ENCODE measurements at places on chromosomes 11 and 22.
A peak's percentile ranks its signal among the peaks of the same experiment; 100 is the strongest.

- DNase-seq = no peak
These were observed 8.5 kb downstream of the CRYBB1 start for GRCh38 chr22:26609287-26609686.

GRCh38 chr11:17684550-17684949 is 34.8 kb upstream of the MYOD1 start:
- no peak for DNase-seq

- DNase-seq = peak; percentile 58
These were observed 55.8 kb upstream of the RRAS2 start for GRCh38 chr11:14414470-14415461.

DNA sequence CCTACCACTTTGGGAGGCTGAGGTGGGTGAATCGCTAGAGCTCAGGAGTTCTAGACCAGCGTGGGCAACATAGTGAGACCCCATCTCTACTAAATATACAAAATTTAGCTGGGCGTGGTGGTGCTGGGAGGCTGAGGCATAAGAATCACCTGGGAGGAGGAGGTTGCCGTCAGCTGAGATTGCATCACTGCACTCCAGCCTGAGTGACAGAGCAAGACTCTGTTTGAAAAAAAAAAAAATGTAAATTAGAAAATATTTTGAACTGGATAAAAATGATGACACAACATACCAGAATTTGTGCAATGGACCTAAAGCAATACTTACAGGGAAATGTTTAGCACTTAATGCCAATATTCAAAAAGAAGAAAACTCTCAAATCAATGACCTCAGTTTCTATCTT is 46.4 kb downstream of the ATG16L2 start:
- DNase-seq = no peak

DNA sequence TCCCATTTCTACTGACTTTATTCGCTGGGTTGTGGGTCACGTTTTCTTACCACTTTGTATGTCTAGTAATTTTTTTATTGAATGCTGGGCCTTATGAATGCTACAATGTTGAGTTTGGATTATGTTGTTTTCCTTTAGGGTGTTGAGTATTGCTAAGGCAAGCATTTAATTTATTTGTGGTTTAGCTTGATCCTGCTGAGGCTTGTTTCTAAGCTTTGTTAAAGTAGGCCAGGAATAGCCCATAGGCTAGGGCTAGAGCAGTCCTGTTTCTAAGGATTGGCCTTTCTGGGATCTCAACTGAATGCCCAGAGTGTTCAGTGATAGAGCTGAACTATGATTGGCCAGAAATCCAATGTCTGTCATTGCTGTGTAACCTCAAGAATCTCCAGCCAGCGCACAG is 56.1 kb upstream of the LDLRAD3 start:
- DNase-seq = no peak

DNA sequence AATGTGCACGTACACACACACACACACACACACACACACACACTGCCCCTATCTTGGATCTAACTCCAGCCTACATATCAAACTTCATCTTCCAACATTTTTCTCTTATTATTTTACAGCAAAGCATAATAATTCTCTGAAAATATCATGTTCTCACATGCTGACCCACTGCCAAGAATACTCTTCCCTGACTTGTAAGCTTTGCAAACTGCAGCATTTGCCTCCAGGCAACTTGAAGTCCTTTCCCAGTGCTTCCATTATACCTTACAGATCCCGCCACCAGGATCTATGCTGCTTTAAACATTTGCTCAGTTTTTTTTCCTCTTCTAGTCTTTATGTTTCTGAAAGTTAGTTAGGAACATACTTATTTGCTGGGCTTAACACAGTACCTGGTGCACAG is 483.3 kb upstream of the ARHGAP42 start:
- DNase-seq = no peak
